A673 (cell line): ENCODE measurements at places on chromosomes 5 and 9.

GRCh38 chr5:55220433-55221185, 6.5 kb downstream of the MCIDAS start:
- DNase-seq, result no peak

DNA sequence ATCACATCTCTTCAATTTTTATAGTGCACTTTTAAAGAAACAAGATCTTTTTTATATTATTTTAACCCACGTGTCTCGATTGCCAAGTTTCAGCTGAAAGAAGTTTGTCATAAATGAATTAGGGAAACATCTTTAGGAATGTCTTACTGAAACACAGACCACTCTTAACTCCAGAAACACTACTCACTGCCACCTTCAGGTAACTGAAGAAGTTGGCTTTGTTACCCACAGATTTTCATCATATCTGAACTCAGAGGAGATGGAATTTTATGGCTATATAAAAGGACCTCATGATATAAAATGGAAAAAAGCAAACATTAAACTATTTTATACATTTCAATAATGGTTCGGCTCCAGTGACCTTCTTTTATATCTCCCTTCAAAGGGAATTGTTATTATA, 158.0 kb downstream of the SEMA5A start:
- DNase-seq, result no peak

- DNase-seq, result no peak
Observed at GRCh38 chr5:152058267-152058666, 133.6 kb upstream of the GLRA1 start.

GRCh38 chr9:16825331-16825725, 45.1 kb downstream of the BNC2 start:
- no peak for DNase-seq

GRCh38 chr5:168529374-168530234, 499 bp downstream of the FBLL1 start:
- no peak for DNase-seq
